Neural cell (in vitro differentiated cells): ENCODE measurements at places on chromosomes 5 and 9. TPM values are rescaled to one million over a fixed set of nuclear protein-coding genes. Genes with fewer than 3 reads are reported as not detected.

EIF4EBP3 gene
- 1.0 TPM in 1 of 2 replicates, not detected in the other for polyA plus RNA-seq

ZSWIM6 gene
- polyA plus RNA-seq, result 43.6 and 43.8 TPM in 2 replicates

PARP8 gene
- polyA plus RNA-seq, result 29.9 and 58.0 TPM in 2 replicates

PCDHB4 gene
- 4.2 and 4.3 TPM in 2 replicates for polyA plus RNA-seq

BARHL1 gene
- not detected in 2 replicates for polyA plus RNA-seq

NSG2 gene
- polyA plus RNA-seq, result 1,581 and 1,761 TPM in 2 replicates

ANKRD18A gene
- polyA plus RNA-seq, result 0.45 TPM in 1 of 2 replicates, not detected in the other

ENHO gene
- polyA plus RNA-seq, result 163 and 172 TPM in 2 replicates

DMRTA1 gene
- 0.64 and 0.82 TPM in 2 replicates for polyA plus RNA-seq

RNF183 gene
- not detected in 2 replicates for polyA plus RNA-seq
